ENCODE measurements at places on chromosomes 12 and 14.

DNA sequence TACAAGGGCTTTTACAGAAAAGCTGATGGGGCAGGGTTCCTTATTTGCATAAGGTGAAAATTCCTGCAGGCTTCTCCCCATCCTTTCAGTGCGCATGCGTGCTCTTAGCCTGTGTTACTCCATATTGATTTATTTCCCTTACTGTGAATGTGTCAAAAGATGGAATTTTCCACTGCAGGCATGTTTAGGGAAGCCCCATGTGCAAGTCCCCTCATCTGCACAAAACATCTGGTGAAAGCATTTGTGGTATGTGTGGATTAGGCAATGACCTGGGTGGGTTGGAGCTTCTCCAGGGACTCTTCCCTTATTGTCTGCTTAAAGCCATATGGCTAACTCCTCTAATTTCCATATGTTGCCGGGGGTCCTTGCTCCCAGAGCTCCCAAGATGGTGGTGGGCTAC is 912.7 kb upstream of the LRFN5 start:
- no peak for DNase-seq

DNA sequence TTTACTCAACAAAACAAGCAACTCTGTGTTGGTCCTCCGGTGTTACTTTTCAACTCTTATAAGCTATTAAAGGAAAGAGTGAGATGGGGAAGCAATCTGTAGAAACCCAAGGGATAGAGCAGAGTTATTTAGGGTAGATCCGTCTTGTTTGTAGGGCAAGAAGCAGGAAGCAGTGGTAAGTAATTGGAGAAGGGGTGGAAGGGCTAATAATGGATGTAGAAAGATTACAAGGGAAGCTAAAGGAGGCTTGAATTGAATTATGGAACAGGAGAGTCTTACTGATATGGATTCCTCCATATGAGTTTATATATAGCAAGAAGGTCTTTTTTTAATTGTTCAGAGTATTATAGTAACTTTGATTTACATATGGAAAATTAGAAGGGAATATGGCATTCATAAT is 72.7 kb downstream of the MNAT1 start:
- no peak for DNase-seq

DNA sequence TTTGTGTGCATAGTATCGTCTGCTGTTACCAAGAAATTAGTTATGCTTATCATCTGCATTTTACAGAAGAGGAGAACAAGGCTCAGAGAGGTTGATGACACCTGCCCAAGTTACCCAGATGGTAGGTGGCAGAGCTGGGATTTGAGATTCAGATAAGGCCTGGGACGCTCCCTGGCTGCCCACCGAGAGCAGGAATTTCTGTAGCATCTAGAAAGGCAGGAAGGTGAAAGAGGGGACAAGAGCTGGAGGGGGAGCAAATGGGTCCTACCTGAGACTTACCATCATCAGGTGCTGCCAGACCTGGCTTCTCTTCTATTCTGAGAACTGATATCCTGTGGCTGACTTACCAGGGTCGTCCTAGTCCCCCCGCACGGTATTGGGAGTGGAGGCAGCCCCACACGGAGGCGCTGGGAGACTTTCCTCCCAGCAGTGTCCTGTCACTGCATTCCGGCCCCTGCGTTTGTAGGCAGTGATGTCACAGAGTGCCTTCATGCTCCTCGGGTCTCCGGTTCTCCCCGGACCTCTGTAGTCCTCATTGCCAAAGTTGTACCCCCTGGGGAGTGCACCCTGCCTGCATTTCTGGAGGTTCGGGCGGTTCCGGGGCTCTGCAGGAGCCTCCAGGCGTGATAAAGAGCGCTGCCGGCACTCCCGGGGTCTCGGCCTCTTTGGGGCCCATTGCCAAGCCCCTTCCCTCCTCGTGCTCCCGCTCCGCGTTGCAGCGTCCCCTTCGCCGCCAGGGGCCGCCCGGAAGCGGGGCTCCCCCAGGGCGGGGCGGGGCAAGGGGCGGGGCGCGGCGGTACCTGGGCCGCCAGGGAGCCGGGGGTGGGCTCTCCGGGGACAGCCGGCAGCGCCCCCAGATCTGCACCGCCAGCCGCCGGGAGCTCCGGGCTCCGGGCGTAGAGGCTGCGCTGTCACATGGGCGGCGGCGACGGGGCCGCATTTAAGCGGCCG is at the start of gene CABP1:
TSS of gene CABP1 (plus strand) at position 856 of the 951 bp plus-strand sequence. CDS start at position 916, 60 bp downstream.
- DNase-seq: peak; percentile 34

- no peak for DNase-seq
These were observed 137.9 kb downstream of the TTC8 start for GRCh38 chr14:88962356-88962755.

GRCh38 chr12:49930515-49931288 is 19.8 kb upstream of the AQP2 start:
- DNase-seq: no peak

- no peak for DNase-seq
These were observed 204.6 kb upstream of the FLRT2 start for GRCh38 chr14:85325134-85326017.

- DNase-seq: no peak
These were observed 27.5 kb downstream of the RFLNA start for GRCh38 chr12:124322271-124322998.

- DNase-seq: no peak
These were observed 213.0 kb downstream of the TRHDE start for GRCh38 chr12:72485017-72485701.

DNA sequence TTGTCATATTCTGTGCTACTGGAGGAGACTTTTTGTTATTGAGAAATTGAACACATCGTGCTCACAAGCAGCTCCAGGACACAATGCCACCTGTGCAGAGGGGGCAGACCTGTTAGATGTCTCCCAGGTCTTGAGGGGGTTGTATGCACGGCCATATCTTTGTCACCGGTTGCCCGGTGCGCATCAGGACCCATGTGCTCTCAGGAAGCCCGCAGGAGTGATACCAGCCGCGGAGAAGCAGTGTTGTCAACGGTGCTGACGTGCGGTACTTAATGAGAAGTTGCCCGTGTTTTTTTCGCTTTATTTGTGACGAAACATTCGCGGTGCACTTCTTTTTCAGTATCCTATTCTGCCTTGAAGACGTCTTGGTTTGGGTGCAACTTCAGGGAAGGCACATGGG is 128.2 kb upstream of the RTL1 start:
- no peak for DNase-seq

Data from CD4-positive, alpha-beta memory T cell (primary cell).